ENCODE measurements at places on chromosomes 2 and 18.

- DNase-seq, result no peak
Observed at GRCh38 chr2:36146765-36147164, 208.8 kb upstream of the CRIM1 start.

- DNase-seq, result no peak
Observed at GRCh38 chr2:64401529-64401880, 52.5 kb upstream of the LGALSL start.

GRCh38 chr2:205287316-205287715 lies 395.0 kb upstream of the NRP2 start:
- DNase-seq, result no peak

DNA sequence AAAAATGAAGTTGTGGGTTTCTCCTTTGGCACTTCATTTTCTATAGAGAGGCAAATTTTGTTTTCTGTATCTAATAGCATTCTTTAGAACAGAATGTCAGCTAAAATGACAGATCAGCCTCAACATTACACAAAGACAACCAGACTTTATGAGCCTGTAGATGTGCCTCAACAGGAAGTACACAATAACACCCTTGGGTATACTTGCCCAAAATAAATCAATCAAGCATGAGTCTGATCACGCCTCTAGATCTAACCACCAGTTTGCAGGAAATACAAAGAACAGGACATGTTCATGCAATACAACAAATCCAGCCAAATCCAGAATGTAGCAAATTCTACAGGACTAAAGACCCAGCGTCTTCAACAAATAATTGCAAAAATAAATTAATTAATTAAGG lies 11.2 kb upstream of the DAPL1 start:
- DNase-seq, result no peak

GRCh38 chr2:54496920-54497319 lies 40.8 kb downstream of the SPTBN1 start:
- DNase-seq, result no peak

GRCh38 chr18:66439670-66440069 lies 164.2 kb downstream of the CDH19 start:
- DNase-seq, result no peak

DNA sequence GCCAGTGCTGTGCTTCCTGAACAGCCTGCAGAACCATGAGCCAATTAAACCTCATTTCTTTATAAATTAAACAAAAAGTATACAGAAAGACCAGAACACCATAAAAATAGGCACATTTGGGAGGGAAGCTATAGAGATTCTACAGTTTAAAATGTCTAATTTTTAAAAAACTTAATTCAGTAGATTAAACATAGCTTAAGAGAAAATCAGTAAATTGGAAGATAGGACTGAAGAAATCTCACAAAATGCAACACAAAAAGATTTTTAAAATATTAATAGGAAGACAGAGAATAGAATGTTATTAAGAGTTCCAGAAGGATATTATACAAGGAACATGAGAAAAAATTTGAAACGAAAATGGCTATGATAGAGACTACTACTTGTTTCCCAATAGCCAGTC lies 90.5 kb upstream of the SPTBN1 start:
- no peak for DNase-seq

GRCh38 chr2:95058989-95059641 lies 33.6 kb downstream of the MAL start:
- no peak for DNase-seq

- no peak for DNase-seq
Observed at GRCh38 chr2:58032764-58033080, 13.9 kb upstream of the VRK2 start.

- DNase-seq, result no peak
Observed at GRCh38 chr2:49988276-49988675, 834.0 kb upstream of the FSHR start.

DNA sequence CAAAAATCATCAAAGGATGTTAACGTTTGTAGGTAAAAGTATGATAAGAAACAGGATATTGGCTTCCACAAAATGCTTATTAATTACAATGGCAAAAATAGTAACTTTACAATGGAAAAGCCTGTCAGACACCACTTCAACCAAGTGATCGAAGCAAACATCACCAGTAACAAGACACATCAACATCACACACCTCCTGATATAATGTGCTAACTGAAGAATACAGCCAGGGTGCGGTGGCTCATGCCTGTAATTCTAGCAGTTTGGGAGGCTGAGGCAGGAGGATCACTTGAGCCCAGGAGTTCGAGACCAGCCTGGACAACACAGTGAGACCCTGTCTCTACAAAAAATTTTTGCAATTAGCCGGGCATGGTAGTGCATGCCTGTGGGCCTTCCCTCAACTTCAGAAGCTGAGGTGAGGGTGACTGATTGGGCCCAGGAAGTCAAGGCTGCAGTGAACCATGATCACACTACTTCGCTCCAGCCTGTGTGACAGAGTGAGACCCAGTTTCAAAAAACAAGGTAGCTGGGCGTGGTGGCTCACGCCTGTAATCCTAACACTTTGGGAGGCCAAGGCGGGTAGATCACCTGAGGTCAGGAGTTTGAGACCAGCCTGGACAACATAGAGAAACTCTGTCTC lies 15.0 kb downstream of the MGAT4A start:
- DNase-seq, result no peak

GRCh38 chr2:23588106-23588505 lies 203.1 kb downstream of the KLHL29 start:
- DNase-seq, result no peak

DNA sequence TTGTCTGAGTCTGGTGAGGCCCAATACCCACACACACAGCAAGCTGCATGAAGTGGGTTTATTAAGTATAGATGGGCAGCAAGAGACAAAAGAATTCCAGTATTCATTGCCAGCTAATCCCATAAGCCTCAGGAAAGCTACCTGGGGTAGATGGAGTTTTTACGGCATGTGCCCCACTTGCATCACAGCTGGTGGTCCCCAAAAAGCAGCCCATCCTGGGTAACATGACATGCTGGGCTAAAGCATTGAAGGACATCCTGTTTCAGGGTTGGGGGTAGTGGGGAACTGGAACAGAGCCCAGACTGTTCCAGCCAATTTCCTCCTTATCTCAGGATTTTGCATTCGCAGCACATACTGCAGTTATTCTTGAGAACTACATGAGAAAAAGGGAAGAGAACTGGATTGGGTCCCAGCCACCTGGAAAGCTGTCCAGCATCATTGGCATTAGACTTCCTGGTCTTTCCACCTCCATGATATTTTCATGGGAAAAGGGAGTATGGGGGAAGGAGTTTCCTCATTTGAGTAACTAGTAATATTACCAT lies 240.1 kb upstream of the MMADHC start:
- DNase-seq, result no peak

DNA sequence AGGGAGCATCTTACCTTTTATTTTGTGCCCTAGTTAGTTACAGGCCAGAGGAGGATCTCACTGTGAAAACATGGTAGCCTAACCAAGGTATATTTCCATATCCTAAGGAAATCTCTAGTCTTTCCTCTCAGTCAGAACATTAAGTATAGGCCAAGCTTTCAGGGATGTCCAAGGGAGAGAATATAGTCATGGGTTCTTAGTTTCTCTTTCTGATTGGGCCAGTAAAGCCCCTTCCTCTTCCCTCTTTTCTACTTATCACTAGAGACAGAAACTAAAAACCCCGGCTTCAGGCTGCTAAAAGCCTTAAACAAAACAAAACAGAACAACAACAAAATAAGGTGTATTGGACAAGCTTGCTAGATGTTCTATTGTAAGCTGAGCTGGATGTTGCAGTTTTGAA lies 44.3 kb upstream of the TNFRSF11A start:
- DNase-seq, result no peak

- DNase-seq, result no peak
Observed at GRCh38 chr2:231568785-231569435, 23.8 kb upstream of the TEX44 start.

DNA sequence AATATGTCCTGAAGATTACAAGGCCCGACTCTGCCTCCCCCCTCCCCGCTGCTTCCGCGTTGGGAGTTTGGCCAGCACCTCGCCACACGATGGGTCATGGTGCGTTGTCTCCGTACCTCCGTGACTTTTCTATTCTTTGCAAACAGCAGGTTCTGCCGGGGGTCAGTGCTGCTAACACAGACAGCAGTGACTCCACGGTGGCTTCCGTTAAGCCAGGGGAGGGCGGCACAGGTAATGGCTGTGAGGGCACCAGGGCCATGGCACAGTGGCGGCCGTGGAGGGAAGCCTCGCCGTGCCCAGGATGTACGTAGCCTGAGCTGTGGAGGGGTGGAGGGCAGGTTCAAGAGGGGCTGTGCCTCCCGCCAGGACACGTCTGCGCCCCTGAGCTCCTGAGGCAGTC lies 115.5 kb downstream of the NFATC1 start:
- DNase-seq, result no peak

GRCh38 chr2:88545118-88545517 lies 82.1 kb downstream of the EIF2AK3 start:
- DNase-seq, result no peak

GRCh38 chr2:230162981-230163380 lies 56.8 kb downstream of the SP110 start:
- no peak for DNase-seq
